ENCODE measurements at places on chromosomes 1 and 21.

- DNase-seq = no peak
These were observed 15.3 kb downstream of the LURAP1 start for GRCh38 chr1:46218443-46218842.

DNA sequence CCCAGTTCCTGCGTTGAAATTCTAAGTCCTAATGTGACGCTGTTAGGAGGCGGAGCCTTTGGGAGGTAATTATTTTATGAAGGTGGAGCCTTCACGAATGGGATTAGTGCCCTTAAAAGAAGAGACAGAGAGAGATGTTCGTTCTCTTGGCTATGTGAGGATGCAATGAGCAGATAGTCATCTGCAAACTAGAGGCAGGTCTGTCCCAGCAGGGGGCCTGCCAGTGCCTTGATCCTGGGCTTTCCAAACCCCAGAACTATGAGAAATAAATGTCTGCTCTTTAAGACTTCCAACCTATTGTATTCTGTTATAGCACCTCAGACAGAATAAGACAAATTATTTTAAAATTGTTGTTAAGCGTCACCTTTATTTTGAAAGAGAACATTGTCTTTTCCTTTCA is 123.1 kb upstream of the KCNJ6 start:
- no peak for DNase-seq

DNA sequence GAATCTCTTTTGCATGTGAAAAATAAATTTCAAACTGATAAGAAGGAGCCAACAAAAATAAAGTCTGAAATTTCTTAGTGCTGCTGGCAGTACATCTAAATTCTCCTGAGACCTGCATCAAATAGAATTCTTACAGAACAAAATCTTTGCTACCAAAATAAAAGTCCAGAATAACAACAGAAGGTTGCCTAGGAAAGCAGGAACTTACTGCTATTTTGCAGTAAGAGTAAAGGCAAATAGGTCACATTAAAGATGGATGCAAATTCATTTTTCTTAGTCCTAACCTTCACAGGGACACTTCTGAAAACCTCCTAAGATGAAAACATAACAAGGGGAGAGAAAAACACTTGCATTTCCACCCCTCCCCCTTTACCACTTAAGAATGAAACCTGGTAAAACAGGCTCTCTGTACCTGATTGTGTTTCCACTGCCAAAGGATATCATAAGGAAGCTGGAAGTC is 59.0 kb downstream of the RUSC1 start:
- DNase-seq = no peak

DNA sequence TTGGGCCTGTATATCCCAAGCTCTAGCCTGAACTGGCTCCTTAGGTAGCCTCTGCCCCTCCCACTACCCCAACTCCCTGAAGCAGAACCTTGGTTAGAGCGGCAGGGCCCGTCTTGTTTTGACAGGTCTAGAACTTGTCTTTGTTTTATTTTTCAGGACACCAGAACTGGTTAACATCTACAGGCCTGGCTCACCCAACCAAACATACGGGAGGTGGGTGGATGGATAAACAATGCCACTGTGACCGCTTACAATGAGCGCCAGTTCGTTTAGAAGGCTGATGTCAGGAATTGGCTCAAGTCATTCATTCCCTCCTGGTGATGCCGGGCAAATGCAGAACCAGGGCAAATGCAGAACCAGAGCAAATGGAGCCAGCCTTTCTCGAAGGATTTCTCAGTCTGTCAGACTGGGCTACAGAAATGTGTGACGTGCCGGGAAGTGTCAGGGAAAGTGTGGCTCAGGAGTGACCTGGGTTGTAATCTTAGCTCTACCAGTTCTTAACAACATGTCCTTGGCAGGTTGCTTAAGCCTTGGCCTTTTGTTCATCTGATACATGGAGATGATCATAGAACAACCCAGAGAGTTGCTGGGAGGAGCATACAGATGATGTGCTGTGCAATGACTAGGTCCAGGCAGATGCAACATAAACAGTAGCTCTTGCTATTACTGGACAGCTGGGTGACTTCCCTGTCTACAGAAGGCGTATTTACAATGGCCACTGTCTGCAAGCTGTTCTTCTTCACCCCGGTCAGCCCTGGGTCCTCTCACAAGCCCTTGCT is 30.5 kb upstream of the BTG2 start:
- no peak for DNase-seq

DNA sequence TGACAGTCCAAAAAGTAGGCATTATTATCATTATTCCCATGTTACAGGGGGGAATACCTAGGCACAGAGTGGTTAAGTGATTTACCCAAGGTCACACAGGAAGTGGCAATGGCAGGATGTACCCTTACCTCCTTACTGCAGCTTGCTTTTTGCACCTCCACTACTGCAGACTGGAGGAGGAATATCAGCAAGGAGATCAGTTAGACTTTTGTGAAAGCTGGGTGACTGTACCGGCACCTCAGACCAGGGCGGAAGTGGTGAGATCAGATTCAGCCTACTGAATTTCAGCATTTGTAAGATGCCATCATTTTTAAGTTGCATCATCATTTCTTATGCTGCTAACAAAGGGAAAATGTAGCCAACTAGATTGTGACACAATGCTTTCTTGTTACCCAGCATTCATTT is 4.5 kb downstream of the ADARB1 start:
- no peak for DNase-seq

DNA sequence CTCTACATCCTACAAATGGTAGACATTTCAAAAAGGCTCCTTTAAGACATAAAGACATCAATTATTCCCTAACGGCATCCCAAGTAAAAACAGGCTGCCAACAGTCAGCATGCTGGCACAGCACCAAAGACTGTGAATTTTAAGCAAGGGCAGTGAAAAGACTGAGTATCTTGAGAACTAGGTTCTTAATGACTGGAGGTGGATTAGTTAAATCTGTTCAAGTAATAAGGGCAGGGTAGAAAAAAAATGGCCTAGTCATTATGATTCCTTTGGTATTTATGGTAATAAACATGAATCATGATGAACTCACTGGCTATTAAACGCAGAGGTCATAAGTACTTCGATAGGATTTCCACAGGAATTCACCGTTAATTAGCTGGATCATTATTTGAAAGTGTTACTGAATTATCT is 75.2 kb downstream of the KIFAP3 start:
- DNase-seq = no peak

DNA sequence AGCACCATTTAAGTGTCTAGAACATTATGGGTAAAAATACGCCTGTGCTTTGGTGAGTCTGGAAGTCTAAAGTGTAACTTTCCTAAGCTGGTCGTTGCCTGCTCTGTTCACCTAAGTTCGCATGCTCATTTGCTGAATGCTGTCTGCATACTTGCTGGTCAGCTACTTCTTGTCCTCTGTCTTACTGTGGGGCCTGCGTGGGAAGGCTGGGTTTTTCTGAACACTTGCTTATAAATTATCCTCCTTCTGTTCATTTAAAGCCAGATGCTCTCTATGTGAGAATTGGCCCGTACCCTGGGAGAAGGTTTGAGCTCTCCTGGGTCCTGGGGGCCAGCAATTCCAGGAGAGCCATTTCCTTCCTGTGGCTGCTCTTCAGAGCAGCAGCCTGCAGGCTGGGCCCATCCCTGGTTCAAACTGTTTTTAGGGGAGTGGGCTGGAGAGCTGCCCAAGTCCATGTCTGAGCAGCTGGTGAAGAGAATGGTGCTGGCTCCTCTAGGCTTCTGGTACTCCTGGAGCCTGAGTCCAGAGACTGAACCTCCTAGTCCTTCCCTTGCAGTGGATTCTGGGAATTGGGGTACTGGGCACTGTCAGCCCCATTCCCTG is 75.7 kb downstream of the GALNT2 start:
- no peak for DNase-seq

- DNase-seq = no peak
These were observed 5.0 kb downstream of the SYT11 start for GRCh38 chr1:155864393-155864792.

- no peak for DNase-seq
These were observed 3.8 kb downstream of the TNN start for GRCh38 chr1:175071276-175071943.

DNA sequence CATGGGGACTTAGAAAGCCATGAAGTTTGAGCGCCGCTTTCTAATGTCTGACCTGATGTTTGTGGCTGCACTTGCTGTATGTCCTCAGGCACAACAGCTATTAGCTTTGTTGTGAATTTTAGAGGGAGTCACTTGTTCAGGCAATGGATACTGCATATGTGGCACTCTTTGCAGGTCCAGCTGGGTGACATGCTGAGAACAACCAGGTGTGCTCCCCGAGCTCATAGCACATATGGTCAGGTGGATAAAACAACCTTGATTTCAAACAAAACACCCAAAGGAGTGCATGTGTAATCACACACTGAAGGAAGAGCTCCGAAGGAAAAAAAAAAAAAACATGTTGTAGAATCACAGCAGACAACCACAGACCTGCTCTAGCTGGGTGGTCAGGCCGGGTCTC is 178.6 kb downstream of the BACH1 start:
- peak; percentile 13 for DNase-seq

GRCh38 chr1:6352138-6352563 is 41.4 kb downstream of the ACOT7 start:
- DNase-seq = no peak

DNA sequence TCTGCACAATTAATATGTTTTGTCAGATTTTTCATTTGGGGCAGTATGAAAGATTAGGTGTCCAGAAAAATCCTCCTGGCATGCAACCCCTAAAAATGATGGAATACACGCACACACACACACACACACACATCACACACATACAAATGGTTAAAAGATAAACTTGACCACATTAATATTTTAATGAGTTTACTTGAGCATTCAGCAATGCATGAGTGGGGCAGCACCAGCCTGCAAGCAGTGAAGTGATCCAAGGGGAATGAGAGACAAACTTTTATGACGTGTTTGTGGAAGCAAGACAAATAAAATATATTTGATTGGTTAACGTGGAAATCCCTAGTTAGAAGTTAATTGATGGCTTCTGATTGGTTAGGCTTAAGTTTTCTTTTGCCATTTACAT is 29.1 kb upstream of the SOAT1 start:
- no peak for DNase-seq

GRCh38 chr1:10195570-10195969 is 14.8 kb upstream of the KIF1B start:
- no peak for DNase-seq

- no peak for DNase-seq
These were observed 302.7 kb downstream of the DUSP10 start for GRCh38 chr1:221439008-221439746.

GRCh38 chr1:164583196-164583595 is 24.2 kb downstream of the PBX1 start:
- DNase-seq = no peak

GRCh38 chr1:59204001-59204400 is 92.9 kb upstream of the FGGY start:
- DNase-seq = no peak

DNA sequence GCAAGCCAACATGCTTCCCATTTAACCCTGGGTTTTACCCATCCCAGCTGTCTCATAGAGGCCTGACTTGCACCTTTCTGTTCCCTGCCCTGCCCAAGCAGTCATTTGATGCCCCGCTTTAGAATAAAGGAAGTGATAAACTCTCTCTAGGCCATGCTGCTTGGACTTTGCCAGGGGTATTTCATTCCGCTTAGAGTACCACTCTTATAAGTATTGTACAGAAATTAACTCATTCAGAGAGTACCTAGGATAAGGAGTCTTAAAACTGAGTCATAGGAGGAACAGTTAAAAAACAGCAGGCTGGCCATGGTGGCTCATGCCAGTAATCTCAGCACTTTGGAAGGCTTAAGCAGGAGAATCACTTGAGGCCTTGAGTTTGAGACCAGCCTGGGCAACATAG is 21.0 kb upstream of the LYST start:
- no peak for DNase-seq

- DNase-seq = no peak
These were observed 79.6 kb upstream of the GCLM start for GRCh38 chr1:93988634-93989350.

DNA sequence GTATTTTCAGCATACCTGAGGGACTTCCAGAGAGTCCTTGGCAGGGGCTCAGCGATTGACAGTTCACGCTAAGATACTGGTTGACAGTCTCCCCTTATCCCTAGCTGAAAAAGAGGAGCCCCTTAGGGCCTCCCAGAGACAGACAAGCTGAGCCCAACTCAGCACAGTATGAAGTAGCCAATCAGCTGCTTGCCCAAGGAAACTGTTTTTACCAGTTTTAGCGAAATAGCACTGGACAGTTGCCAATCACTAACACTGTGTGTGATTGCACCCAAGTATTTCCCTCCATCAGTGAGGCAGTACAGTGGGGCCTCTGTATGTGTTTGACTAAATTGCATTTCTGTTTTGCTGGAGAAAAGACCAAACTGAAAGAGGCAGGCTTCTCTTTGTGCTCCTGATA is 27.0 kb downstream of the KHDRBS1 start:
- no peak for DNase-seq

DNA sequence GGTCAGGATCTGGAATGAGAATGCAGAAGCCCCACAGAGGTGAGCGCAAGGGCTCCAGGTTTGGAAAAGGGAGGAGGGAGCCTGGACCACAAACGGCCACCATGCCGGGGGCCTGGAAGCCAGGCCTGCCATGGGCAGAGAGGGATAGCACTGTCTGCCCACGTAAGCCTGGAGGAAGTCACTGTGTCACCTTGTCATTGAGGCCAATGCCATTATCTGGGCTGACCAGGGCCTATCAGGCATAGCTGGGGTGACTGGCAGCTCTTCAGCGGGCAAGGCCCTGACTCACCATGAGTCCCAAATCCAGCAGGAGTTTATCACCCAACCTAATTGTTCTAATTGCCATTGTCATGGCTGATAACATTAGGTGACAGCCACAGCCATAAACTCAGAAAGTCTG is 84.6 kb downstream of the MATN1 start:
- no peak for DNase-seq

DNA sequence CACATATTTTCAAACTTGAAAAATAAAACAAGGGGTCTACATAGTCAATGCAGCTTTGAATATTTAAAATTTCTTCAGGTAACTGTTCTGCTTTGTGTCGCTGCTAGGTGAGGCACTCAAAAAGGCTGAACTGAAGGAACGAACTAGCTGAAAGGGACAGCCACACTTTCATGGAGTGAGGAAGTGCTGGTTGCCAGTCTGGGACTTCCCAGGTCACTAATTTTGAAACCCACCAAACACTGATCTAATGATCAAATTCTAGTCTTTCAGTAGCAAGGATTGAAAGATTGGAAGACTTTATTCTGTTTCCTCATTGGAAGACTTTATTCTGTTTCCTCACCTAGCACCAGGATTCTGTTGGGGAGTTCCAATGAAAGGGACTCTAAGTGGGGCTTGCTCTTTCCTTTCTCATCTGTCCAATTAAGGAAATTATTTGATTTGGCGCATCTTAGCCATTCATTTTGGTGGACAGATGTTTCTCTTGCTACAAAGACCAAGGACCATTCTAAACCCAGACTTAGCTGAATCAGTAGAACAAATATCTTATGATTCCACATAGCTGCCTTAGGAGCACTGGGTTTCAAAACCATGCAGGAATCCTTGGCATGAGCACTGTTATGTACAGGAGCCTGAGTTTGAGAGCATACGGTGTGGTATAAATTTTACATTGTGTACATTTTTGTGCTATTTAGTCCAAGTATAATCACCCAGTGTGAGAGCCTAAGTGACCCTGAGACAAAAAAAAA is 10.9 kb upstream of the ARID1A start:
- DNase-seq = no peak

- DNase-seq = no peak
These were observed 33.8 kb downstream of the TMCO1 start for GRCh38 chr1:165734906-165735305.
